Right lung (tissue), 10 donors: ENCODE measurements at places on chromosomes 6 and 20.

GRCh38 chr6:95636552-95637431, 59.5 kb downstream of the MANEA start:
- DNase-seq = no peak

DNA sequence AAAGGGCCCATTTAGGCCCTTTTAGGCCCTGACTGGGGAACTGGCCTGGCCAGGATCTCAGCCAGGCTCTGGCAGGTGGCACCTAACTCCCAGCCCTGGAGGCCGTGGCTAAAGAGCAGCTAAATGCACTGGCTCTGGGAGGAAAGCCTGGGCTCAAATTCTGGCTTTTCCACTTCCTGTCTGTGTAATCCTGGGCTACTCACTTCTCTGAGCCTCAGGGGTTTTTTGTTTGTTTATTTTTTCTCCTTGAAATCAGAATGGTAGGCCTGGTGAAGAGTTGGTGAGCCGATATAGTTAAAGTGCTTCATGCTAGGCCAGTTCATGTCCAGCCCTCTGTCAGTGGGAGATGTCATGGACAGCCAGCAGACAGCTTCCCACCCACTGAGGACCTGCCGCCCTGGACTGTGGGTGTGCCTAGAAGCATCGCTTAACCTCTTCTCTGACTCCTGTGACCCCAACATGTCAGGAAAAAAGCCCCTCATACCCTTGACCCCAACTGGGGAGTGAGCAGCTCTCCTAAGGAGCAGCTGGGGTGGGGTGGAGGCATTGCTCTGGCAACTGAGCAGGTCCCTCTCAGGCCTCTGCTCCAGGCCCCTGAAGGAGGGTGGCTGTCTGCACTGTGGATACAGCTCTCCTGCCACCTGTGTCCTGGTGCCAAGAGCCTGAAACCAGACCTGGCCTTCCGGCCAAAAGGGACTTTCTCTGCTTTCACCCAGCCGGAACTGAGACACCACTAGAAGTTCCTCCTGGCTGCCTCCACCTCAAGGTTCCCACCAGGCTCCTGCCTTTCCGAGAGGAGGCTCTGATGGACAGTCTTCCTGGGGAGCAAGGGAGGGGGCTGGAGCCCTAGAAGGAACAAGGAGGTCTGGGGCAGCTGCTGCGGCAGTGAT, 57.2 kb upstream of the MYL9 start:
- no peak for DNase-seq

DNA sequence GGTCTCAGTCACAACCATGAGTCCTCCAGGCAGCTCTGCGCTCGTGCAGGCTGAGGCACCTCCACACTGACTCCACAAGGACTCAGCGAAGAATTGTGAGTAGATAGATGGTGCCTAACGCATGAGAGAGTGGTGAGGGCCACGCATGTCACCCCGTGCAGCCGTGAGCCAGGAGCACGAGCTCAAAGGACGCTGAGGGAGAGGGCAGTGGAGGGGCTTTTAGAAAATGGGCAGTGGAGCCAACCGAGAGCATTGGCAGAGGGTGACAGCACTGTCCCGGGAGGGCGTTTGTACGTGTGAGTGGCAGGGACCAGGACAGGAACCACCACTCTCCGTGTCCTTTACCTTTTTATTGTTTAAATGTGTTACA, 105.6 kb downstream of the PSMB1 start:
- no peak for DNase-seq

GRCh38 chr6:129544892-129545612, 164.9 kb downstream of the ARHGAP18 start:
- no peak for DNase-seq

DNA sequence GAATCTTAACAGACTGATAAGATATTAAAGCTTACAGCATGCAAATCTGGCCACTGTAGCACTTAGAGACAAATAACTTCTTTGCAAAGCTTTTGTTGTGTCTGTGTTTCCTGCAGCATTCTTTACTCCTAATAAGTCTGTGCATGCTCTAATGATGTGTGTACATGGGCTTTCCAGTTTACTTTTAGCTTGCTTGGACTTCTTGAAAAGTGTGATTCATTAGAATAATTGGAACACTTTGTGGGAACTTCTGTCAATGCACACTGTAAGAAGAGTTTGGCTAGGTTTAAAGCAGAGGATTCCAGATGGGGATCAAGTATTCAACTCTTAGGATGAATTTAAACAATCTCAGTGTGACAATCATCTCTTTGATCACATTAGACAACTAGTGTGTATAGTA, 22.1 kb upstream of the TINAG start:
- no peak for DNase-seq
